ENCODE measurements at places on chromosomes 13 and 19.

DNA sequence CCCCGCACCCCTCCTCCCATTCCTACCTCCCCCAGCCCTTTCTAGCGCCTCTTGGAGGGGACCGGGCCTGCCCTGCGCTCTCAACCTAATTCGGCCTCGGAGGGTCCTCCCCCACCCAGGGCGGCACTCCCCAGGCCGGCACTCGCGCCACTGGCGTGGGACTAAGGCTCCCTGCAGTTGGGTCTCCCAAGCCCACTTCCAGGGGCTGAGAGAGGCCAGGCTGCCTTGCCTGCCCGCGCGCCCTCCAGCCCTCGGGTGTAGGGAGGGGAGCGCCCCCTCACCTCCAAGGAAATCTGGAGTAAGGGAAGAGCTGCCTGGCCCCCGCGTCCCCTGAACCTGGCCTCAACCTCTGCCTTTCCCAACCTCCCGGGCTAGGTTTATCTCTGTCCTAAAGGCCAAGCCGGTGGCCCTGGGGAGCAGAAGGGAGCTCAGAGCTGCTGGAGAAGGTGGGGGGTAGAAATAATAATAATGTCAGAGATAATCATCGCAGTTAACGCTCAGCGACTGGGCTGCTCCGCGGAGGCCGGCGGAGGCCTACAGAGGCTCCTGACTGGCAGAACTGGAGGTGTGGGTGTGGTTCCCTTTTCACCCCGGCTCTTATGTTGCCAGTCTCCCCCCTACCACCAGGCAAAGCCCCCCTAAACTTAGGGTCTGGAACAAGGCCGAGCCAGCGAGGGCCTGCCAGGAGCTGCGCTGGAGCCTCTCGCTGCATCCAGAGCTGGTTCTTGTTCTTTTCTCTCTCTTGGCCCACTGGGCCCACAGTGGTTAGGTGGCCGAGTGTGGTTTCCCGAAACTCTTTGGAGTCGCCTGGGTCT lies 9.6 kb downstream of the ZIC2 start:
- DNase-seq: no peak

GRCh38 chr13:56720841-56721240 lies 419.9 kb upstream of the PRR20A start:
- DNase-seq: no peak

DNA sequence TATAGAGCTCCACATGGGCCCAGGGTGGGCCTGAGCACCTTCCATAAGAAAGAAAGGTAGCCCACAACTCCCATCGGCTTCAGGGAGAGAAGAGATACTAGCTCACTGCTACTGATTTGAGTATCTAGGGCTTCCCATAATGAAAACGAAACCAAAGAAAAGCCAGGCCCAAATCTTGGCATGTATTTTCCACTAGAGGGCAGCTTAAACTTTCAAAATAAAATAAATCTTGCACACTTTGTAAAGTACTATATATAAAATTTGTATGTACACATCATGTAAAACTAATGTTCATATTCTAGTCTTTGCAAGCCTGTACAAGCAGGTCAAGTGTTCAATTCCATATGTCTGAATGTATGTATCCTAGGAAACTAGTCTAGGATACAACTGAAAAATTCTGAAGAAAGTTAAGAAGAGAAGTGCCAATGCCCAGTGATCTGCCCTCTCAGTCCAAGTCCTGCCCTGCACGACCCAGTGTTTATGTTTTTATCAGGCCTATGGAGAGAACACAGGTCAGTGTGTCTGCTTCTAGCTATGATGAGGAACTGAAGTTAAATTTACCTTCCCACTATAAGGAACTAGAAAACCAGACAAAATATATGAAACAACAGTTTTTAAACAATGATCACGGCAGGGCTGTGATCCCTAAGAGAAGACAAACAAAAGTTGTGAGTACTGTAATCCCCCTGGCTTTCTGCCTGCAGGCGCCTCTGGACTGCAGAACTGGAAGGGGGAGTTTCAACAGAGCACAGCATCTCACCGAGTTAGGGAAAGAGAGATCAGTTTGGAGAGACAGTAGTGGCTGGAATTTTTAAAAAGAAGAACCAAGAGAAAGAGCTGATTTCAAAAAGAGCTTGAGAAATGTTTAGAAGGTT lies 475.7 kb downstream of the UQCRFS1 start:
- peak; percentile 10 for DNase-seq

DNA sequence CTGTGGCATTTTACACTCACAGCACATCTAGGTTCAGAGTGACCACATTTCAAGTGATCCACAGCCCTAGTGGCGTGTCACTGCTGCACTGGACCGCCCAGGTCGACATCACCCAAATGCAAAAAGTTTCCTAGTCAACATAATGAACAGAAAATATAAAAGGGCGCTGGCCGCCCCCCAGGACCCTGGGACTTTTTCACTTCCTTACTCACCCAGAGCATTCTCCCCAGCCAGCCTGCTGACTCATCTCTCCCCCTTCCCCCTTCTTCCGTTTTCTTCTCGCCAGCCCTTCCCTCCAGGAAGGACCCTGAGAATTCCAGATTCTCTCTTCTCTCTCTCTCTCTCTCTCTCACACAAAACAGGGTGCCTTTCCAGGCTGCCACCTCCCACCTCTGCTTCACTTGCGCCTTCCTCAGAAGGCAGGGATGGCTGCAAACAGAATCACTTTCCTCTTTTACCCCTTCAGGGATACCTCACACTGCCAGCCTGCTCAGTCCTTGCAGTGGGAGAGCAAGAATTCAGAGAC lies 21.0 kb upstream of the GRWD1 start:
- DNase-seq: no peak

DNA sequence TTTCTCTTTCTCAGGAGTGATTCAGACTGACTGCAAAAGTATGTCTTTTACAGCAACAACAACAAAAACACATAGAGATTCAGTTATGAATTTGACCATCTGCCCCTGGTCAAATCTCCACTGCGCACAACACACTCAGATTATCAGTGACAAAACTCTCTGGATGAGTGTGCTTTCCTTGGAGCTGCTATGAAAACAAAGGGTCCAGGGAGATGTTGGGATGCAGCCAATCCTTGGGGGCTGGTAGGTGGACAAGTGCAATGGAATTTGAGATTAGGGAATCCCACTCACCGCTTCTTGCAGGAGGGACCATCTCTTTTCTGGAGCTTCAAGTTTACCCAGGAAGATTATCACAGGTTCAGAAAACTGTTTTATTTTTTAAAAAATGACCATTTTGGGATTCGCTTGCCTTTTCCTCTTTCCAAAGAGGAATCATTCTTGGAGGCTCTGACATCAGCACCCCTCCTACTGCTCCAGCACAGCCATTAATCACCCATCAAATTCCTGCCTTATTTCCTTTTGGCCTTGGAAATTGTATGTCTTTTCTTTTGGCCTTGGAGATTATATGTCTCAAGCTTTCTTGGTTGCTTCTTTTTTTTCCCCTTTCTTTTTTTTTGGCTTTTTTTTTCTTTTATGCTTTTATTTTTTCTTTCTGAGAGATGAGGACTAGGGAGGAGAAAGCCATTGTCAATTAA lies 311.8 kb downstream of the TSHZ3 start:
- no peak for DNase-seq

Data from NCI-H82 (cell line).